Right cardiac atrium (tissue), 5 donors: ENCODE measurements at places on chromosomes 3 and 15. TPM values are rescaled to one million over a fixed set of nuclear protein-coding genes. Genes with fewer than 3 reads are reported as not detected.

Gene TPRA1
- total RNA-seq: 18.5 TPM

Gene TBC1D5
- total RNA-seq: 39.6 TPM

- no peak for DNase-seq
Measured at GRCh38 chr3:48727511-48727910, 10.5 kb upstream of the IP6K2 start.

- no peak for DNase-seq
Measured at GRCh38 chr3:197289726-197290125, 8.7 kb downstream of the DLG1 start.

GRCh38 chr15:99366013-99366412, 114.7 kb downstream of the LRRC28 start:
- DNase-seq: no peak

GRCh38 chr3:38270606-38271005, 5.0 kb downstream of the SLC22A13 start:
- DNase-seq: no peak

DNA sequence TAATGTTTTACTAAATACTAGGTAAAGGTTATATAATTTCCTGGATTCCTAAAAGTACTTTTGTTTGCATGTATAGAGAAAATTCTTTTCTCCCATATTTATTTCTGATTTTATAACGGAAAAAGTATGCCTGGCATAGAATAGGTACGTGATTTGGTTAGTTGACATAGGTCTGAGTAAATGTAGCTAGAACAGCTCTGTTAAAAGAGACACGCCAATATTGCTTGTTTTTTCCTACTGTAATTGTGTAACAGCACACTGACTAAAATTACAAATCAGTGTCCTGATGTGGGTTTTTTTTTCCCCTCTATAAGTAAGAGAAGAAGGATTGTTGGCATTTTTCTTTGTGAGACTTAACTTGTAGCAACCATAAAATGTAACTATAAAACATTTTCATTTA, 26.7 kb downstream of the KLHL24 start:
- no peak for DNase-seq
